Stimulated activated CD8-positive, alpha-beta memory T cell treated with anti-CD3 and anti-CD28 coated beads, Interleukin-2, amount 100 ng/mL, for 1 hour (primary cell): ENCODE measurements at places on chromosomes 6 and 20.

DNA sequence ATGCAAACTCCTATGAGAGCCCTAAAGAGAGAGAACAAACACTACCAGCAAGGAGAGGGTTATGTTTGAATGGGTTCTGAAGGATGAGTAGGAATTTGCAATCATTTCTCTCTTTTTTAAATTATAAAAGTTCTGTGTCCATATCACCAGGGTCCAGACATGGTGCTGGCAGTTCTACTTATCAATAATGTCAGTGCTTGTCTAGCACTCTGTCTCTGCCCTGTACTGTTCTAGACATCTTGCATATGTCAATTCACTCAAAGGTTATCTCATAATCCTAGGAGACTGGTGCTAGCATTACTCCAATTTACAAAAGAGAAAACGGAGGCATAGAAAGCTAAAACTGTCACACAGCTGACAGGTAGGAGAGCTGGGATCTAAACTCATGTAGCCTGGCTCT is 101.3 kb downstream of the VEGFA start:
- DNase-seq = no peak

DNA sequence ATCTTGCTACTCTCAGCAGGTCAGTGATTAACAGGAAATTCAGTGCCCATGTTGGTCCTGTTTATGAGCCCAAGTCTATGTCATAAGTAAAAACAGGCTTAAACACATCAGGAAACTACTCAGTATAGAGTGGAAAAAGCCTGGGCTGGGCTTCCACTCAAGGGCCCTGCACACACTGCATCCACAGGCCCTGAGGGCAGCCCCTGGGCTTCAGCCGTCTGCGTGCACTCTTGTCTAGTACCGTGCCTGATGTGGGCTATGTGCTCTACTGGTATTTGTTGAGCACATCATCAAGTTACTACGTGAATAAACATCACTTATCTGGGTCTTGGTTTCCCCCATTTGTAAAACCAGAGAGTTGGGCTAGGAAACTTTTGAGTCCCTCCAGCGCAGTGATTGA is 135.2 kb downstream of the PACRG start:
- DNase-seq = no peak

DNA sequence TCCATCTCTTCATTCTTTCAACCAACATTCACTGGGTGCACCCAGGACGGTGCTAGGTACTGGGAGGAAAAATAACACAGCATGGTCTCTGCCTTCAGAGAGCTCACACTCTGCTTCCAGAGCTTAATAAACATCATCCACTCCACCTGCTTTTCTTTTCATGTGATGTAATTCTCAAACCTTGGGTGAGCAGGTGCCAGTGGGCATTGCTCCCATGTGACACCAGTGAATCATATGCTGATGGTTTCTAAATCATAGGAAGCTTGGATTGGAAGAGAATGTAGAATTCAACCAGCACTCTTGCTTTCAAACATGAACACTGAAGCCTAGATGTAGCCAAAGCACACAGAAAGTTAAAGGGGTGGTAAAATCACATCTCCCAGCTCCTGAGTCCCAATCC is 189.8 kb downstream of the FOXA2 start:
- DNase-seq = no peak

DNA sequence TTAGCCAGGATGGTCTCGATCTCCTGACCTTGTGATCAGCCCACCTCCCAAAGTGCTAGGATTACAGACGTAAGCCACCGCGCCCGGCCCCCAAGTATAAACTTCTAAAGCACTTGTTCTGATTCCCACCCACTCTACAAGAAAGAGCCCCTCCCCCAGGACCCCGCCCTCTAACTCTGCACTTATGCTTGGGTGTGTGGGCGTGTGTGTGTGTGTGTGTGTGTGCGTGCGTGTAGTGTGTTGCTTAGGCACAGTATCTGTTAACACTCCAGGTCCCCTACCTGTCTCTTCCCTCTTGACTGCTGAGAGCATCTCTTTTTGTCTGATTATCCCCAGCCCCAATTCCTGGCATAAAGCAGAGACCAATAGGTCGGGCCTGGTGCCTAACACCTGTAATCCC is 6.0 kb upstream of the PTCRA start:
- DNase-seq = no peak

GRCh38 chr6:25007269-25007699 is 71.5 kb upstream of the RIPOR2 start:
- DNase-seq = no peak

DNA sequence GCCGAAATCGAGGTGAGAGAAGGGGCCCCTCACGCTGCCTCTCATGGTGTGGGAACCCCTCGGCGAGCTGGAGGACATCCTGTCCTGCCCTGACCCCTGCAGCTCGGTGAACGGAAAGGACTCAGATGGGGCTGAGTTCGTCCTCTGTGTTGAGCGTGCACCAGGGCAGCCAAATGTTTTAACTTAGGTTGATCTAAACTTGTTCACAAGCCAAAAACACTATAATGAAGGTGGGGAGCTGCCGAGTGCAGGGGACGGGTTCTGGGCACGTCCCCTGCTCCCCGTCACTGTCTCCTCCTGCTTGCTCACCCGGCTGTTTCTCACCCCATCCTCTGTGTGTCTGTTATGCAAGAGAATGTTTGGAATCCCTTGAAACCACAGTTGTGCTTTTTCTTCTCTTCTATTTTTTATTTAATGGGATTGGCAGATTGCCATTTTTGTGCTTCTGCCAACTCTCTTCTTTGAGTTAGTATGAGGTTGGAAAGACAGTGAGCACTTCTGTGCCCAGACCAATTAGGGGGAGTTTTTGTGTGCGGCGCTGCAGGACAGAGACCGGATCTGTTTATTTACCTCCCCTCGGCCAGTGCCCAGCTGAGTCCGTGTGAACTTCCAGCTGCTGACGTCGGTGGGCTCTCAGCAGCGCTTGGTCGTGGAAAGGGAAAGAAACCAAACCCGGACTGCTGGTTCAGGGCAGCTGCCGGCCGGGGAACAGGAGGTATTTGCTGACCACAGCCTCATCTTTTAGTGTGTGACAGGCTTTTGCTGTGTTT is 158.1 kb downstream of the DTNBP1 start:
- no peak for DNase-seq

- no peak for DNase-seq
Observed at GRCh38 chr6:166523782-166524559, 62.5 kb downstream of the RAMACL start.

GRCh38 chr6:158654498-158654897 is 4.6 kb downstream of the SYTL3 start:
- no peak for DNase-seq

- no peak for DNase-seq
Observed at GRCh38 chr6:34237316-34237721, 646 bp downstream of the HMGA1 start.

DNA sequence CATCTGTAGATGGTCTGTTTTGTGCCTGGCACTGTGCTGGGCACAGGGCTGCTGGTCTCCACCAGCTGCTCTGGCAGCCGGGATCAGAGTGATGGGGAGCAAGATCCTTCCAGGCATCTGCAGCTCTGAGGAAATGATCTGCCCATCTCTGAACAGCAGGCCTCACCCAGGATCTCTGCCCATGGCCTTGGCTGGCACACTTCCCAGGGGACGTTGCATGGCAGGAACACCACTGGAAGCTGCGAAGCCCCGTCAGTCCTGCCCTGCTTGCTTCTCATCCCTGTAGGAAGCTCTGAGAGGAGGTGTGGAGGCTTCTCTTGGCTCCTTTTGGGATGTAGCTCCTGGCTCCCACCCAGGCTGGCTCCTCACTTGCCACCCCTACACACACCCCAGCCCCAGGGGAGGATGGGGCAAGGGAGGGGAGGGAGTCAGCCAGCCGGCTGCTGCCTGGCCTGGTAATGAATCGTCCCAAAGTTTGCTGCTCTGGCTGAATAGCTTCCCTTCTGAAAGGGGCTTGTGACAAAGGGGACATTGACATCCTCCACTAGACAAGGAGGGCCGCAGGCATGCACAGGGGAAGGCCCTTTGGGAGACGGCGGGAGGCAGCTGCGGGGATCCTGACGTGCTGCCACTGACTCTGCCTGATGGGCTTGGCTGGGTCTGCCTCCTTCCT is 108.9 kb downstream of the VEGFA start:
- DNase-seq = no peak

DNA sequence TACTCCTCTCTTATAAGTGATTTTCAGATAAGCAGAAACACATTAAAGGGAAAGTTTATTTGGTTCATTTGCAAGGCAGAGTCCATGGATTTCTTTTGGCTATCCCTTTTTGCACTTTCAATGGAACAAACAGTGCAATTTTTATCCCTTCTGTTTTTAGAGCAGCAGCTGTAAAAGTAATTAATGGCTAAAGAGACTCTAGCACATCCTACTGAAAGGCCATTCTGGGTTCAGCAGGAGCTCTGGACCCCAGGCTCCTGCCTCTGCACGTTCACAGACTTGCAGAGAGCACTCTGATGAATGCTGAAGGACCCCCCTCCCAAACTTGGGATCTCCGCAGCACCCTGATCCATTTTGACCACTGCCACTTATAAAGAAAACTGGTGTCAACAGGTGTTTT is 40.3 kb upstream of the PDE7B start:
- no peak for DNase-seq

GRCh38 chr6:137150072-137150471 is 23.4 kb downstream of the IL22RA2 start:
- no peak for DNase-seq

GRCh38 chr6:106789428-106790148 is 160.2 kb downstream of the QRSL1 start:
- DNase-seq = no peak

DNA sequence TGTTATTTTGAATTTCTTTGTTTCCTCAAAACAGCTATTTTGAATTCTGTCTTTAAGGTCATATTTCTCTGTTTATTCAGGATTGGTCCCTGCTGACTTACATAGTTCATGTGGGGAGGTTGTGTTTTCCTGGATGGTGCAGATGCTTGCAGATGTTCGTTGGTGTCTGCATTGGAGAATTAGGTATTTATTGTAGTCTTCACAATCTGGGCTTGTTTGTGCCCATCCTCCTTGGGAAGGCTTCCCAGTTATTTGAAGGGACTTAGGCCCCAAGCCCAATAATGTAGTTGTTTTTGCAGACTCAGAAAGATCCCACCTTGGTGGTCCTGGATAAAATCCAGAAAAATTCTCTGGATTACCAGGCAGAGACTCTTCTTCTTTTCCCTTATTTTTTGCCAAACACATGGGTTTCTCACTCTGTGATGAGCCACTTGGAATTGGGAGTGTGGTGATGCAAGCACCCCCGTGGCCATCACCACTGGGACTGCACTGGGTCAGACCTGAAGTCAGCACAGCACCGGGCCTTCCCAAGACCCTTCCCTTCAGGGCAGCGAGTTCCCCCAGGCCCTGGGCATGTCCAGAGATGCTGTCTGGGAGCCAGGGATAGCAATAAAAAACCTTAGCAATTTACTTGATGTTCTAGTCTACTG is 81.6 kb upstream of the EZR start:
- no peak for DNase-seq

DNA sequence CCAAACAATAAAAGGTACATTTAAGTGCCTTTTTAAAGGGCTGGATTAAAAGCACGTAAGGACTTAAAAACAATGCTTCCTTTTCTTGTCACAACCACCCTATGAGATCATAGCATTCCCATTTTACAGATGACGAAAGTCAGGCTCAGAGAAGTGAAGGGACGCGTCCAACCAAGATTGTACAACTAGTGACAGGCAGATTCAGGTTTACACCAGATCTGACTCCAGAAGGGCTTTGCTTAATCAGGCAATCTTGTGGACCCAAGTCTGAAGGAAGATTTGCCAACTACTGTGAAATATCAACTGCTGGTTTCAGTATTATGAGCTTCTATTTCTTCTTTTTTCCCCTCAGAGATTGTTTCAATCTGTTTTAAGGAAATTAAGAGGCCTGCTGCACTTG is 877 bp downstream of the ENPP4 start:
- no peak for DNase-seq

DNA sequence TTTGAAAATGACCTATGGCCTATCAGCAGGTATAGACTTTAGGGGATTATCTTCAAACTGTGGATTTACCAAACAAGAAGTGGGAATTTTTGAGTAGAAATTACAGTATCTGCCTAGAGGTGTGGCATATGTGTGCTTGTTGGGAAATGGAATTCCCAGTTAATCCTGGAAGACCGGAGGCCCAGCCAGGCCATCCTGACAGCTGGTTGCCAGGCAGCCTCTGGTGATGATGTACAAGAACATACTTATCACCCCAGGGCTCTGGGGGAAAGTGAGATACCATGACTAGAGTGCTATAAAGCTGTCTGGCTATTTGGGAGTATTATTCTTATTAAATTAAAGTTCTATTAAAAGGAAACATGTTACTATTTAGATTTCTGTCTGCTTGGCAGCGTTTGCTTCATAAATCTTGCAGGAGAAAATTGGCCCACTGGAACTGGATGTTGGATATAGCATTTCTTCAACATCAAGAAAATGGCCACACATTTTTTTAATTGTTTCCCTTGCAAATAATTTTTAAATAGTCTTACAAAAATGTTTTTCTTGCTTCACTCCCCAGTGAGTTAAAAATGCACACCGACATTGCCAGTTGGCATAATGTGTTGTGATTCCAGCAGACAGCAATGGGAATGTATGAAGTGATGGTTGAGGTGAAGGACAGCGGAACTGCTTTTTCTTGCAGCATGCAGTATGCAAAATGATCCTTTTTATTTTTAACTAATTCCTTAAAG is 187.8 kb downstream of the MYLK4 start:
- no peak for DNase-seq

DNA sequence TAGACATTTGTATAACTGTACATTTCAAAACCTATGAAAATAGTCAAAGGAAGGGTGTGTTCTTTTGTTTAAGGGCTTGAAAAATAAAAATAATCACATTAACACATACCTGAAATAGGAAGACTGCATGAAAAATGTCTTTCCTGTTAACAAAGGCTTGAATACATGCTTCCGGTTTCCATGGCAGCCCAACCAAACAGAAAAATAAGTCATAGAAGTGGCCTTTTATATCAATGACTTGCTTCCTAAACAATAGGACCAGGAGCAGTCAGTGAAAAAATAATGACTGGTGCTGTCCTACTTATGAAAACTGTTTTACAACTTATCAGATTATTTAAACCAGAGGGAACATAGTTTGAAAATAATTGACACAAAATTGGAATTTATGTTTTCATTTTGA is 412.6 kb upstream of the PLCB4 start:
- DNase-seq = no peak

DNA sequence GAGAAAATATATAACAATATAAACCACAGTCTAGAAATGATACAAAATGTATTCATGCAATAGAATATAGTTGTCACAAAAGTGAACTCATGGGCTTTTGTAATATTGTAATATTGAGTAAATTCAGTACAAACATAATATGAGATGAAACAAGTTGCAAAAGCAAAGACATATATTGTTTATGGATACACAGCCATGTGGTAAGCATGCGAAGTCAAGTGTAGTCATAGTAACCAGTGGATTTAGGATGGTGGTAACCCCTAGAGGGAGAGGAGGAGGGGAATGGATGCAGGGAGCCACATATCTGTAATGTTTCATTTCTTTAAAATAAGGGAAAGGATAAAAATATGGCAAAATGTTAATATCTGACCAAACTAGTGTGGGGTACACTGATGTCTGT is 47.3 kb downstream of the ARMC2 start:
- no peak for DNase-seq

- DNase-seq = no peak
Observed at GRCh38 chr6:49555951-49556350, 5.5 kb downstream of the C6orf141 start.
